ENCODE measurements at places on chromosomes 6 and 20.

- DNase-seq: no peak
These were observed 61.7 kb downstream of the SNX9 start for GRCh38 chr6:157884756-157885155.

DNA sequence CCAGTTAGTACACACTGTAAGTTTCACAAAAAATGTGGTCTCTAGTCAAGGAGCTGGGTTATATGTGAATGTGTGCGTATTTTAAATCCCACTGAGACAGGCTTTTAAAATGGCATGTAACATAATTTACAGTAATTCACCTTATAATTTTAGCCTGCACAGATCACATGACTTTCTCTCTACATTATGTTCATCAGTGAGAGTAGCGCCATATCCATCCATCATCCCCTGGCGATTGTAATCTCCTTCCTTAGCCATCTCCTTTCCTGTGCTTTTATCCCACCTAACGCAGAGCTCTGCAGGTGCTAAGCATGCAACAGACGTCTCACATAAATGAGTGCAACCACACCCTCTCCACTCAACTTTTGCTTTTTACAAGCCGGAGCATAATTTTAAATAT is 210.8 kb downstream of the TBC1D7 start:
- DNase-seq: no peak

- DNase-seq: no peak
These were observed 231.5 kb upstream of the ID4 start for GRCh38 chr6:19605624-19606023.

GRCh38 chr6:151154418-151154817 is 85.3 kb upstream of the AKAP12 start:
- no peak for DNase-seq

- no peak for DNase-seq
These were observed 79.5 kb upstream of the TCF21 start for GRCh38 chr6:133809406-133809805.

DNA sequence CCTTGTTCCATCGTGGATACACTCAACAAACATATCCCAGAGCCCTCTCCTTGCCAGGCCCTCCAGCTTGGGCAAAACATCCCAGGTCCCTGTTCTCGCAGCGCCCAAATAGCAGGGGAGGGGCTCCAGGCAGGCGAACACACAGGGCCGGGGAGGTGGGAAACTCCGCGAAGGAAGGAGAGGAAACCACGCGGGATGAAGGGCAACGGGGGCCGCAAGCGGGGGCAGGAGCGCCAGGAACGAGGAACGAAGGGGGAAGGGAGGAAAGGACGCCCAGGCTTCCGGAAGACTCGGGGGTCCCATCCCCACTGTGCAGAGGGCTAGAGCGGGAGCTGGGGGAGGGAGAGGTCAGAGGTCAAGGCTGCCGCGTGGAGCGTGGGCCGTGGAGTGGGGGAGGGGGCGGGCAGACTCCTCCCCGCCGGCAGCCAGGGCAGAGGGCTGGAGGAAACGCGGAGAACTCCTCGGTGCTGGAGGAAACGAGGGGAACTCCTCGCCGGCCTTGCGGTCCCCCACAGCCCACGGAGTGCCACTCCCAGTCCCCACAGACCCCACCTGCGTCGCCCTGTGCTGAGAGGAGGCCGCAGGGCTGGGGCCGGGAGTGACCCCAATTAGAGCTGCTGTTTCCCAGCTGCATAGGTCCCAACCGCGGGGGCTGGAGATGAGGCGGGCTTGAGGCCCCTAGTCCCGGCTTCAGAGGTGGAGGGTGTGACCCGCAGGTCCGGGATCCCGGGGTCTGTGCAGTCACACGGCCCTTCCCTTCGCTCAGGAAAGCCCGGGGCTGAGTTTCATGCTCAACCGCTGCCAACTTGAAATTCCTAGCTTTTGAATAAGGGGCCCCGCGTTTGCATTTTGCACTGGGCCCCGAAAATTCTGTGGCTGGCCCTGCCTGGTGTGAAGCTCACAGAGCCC is 1.2 kb upstream of the RBM38 start:
- DNase-seq: peak; percentile 50

DNA sequence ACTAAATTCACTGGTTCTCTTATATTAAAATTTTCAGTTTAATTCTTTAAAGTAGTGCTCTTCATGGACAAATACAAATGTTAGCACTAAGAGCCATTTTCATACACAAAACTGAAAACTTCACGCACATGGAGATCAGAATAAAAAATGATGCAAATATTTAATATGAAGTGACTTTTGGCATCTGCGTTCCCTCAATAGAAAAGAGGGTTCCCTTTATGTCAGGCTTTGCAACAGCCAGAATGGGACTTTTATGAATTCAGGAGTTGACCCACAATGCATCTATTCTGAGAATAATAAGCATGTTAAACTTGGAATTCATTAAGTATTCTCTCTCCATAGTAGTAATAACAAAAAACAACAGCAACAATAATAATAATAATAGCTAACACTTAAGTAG is 125.8 kb downstream of the INSM1 start:
- no peak for DNase-seq

DNA sequence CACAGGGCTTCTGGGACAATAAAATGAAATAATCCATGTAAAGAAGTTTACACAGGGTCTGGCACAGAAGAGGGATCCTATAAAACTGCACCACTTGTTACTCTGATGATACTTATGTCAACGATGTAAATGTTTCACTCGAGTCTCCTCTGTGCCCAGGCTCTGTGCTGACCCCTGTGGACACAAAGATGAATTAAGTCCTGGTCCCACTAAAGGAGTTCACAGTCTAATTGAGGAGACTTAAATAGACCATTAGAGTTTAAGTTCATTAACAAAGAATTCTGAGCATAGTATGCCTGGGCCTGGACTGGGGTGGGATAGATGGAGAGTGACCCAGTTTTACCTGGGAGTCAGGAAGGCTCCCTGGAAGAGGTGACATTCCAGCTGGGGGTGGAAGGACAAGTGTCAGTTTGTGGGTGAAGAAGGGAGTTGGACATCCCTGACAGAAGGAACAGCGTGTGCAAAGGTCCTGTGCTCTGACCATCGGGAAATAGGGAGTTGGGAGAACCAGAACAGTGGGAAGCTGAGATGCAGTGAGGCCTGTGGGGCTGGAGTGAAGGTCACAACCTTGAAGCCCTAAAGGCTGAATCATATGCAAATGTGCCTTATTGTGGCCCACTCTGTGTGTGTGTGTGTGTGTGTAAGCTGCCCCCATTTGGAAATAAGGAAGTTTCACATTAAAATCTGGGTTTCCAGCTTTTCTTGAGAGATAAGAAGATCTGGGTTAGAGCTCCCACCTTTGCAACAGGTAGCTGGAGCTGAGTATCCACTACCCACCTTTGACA is 1.1 kb downstream of the OCSTAMP start:
- no peak for DNase-seq

GRCh38 chr6:4973982-4974745 is 29.7 kb downstream of the RPP40 start:
- peak; percentile 65 for DNase-seq

GRCh38 chr6:17276766-17277165 is 4.4 kb upstream of the RBM24 start:
- no peak for DNase-seq

DNA sequence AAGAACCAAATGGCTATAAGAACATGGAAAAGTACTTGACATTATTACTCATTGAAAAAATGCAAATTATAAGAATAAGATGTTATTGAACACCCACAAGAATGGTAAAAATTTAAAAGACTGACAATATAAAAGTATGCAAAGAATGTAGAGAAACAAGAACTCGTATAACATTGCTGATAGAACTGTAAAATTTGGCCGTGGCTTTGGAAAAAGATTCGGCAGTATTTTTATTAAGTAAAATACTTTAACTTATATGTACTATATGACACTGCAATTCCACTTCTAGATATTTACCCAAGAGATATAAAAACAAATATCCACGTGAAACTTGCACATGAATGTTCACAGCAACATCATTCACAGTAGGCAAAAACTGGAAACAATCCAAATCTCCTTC is 239.2 kb downstream of the TPBG start:
- no peak for DNase-seq

- DNase-seq: no peak
These were observed 317.6 kb downstream of the BTBD9 start for GRCh38 chr6:38322138-38322537.

GRCh38 chr6:41538556-41539182 is 7.5 kb upstream of the FOXP4 start:
- no peak for DNase-seq

GRCh38 chr6:135902756-135903331 is 51.3 kb downstream of the PDE7B start:
- no peak for DNase-seq

DNA sequence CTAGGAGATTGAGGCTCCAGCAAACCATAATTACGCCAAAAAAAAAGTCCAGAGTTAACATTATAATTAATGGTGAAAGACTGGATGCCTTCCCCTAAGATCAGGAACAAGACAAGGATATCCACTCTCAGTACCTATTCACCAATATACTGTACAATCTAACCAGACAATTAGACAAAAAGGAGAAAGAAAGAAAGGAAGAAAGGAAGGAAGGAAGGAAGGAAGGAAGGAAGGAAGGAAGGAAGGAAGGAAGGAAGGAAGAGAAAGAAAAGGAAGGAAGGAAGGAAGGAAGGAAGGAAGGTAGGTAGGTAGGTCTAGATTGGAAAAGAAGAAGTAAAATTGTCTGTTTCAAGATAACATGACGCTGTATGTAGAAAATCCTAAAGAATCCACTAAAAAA is 50.7 kb downstream of the TASP1 start:
- DNase-seq: no peak

GRCh38 chr6:39263303-39264037 is 34.2 kb upstream of the KCNK5 start:
- no peak for DNase-seq

DNA sequence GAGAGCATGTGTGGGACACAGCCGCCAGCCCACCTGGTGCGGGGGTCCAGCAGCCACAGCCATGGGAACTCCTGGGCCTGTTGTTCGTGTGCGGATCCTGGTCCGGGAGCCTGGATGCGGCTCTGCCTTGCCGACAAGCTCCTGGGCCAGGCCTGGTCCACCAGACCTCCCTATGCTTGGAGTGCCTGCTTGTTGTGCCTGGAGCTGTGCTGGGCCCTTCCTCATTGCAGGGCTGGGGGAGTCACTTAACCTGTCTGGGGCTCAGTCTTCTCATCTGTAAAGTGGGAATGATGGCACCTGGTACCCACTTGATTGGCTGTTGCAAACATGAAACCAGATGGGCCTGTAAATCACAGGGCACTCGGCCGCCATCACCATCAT is 2.6 kb upstream of the OSBPL2 start:
- no peak for DNase-seq

- DNase-seq: no peak
These were observed 64.4 kb upstream of the TFB1M start for GRCh38 chr6:155378724-155379123.

- DNase-seq: peak; percentile 37
These were observed 39.6 kb upstream of the MLN start for GRCh38 chr6:33843131-33844121.

GRCh38 chr6:137246791-137247202 is 27.6 kb upstream of the IFNGR1 start:
- DNase-seq: no peak

DNA sequence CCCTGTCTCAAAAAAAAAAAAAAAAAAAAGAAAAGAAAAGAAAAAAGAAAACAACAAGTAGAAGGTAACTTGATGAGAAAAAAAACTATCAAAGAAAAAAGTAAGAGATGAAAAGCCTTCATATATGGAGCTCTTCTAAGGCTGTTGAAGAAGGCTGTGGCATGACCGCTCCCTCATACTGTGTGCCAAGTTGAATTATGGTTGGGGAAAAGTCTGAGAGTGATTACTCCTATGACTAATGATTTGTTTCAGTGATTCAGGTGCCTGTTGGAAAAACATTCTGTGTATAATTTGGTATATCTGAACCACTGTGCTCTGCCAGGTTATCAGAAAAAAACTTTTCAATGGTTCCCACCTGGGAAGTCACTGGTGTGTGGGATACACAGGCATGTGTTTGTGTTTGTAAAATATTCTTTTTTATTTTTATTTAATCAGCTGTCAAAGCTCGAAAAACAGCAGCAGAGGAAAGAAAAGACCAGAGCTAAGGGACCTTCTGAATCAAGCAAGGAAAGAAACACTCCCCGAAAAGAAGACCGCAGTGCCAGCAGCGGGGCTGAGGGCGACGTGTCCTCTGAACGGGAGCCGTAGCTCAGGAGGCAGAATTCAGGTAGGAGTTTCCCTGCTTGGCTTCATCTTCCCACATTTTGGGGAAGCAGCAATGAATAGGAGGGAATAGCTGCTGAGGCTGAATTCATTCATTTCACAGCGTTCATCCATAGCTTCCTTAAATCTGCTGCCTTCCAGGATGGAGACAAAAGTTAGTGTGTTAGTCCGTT is 69.7 kb upstream of the SCP2D1 start:
- DNase-seq: no peak

GRCh38 chr20:49612127-49612738 is 44.3 kb upstream of the PTGIS start:
- DNase-seq: no peak

GRCh38 chr6:70183538-70183937 is 119.3 kb downstream of the COL9A1 start:
- DNase-seq: no peak

GRCh38 chr20:18578581-18578980 is 9.3 kb upstream of the DTD1 start:
- no peak for DNase-seq

- no peak for DNase-seq
These were observed 113.4 kb upstream of the CEP85L start for GRCh38 chr6:118764766-118765165.

GRCh38 chr6:40516429-40516828 is 70.7 kb downstream of the LRFN2 start:
- DNase-seq: no peak

GRCh38 chr6:54646069-54646950 is 200.3 kb upstream of the FAM83B start:
- no peak for DNase-seq

DNA sequence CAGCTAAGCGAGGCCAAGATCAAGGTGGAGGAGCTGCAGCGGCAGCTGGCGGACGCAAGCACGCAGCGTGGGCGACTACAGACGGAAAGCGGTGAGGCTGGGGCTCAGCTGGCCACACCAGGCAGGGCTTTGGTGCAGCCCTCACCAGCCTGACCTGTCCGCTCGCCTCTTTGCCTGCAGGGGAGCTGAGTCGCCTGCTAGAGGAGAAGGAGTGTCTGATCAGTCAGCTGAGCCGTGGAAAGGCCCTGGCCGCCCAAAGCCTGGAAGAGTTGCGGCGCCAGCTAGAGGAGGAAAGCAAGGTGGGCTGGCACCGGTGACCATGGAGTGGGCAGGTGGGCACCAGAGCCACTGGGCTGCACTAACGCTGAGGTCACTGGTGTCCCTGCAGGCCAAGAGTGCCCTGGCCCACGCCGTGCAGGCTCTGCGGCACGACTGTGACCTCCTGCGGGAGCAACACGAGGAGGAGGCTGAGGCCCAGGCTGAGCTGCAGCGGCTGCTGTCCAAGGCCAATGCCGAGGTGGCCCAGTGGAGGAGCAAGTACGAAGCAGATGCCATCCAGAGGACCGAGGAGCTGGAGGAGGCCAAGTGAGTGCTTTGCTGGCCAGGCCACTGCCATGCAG is 42.8 kb downstream of the MYH7B start:
- no peak for DNase-seq

- DNase-seq: no peak
These were observed 756 bp downstream of the MTG2 start for GRCh38 chr20:62183426-62184142.

Measured in nephron progenitor cell (in vitro differentiated cells).